Pons (tissue), 1 donor: ENCODE measurements at places on chromosomes 2 and 18.

DNA sequence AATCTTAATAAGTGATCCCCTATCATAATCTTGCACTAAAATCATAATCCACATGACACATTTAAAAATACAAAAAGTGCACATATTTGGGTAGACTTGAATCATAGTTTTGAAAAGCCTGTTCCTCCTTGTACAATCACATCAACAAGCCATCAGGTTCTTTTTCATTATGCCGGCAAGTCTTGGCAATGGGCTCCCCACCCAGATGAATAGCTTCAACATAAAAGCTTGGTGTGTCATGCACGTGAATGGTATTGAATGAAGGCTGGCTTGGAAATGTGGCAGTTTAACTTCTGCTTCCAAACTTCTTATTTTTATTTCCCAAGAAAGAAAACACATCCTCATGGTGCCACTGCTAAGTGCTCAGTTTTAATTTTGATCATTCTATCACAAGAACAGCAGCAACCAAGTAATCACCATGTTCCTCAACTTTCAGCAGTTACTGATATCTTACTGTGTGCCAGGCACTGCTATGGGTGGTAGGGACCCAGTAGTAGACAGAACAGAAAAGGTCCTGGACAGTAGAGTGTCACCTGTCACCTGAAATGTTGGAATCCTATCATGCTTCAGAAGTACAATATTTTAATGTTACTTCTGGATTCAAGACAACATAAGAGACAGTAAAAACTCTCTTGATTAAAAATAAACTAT is 89.9 kb downstream of the AP1S3 start:
- DNase-seq = no peak

- no peak for DNase-seq
Observed at GRCh38 chr2:10171006-10171800, 48.7 kb downstream of the RRM2 start.

DNA sequence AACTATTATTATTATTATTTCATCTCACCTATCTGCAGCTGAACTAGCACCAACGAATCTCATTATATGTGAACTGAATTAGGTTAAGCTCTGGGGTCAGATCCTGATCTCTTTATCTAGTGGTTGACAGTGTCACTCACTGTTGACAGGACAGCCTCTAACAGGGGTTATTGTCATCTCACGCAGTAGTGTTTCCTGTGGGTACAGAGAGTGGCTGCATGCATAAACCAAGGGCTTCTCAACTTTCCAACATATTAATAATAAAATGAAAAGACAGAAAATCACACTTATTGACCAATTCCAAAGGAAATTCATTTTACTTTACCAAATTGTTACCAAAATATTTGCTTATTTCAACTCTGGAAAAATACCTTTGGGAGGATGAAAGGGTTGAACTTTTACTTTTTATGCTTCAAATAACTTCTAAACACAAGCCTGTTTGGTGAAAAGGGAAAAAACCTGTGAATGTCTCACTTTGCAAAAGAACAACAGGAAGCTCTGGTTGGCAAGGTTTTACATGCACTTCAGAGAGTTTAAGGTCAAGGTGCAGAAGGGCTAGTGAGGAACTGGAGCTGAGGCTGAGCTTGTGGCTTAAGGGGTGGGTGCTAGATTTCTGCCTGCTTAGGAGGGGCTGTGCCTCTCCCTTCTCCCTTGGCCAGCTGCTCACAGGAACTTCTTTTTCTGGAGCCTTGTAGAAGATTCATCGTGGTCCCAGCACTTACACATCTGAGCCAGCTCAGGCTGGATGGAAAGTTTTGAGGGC is 72.6 kb downstream of the CTAGE1 start:
- DNase-seq = no peak

- no peak for DNase-seq
Observed at GRCh38 chr2:220775856-220776488, 796.1 kb downstream of the EPHA4 start.

- no peak for DNase-seq
Observed at GRCh38 chr2:152693033-152693432, 24.2 kb downstream of the PRPF40A start.

DNA sequence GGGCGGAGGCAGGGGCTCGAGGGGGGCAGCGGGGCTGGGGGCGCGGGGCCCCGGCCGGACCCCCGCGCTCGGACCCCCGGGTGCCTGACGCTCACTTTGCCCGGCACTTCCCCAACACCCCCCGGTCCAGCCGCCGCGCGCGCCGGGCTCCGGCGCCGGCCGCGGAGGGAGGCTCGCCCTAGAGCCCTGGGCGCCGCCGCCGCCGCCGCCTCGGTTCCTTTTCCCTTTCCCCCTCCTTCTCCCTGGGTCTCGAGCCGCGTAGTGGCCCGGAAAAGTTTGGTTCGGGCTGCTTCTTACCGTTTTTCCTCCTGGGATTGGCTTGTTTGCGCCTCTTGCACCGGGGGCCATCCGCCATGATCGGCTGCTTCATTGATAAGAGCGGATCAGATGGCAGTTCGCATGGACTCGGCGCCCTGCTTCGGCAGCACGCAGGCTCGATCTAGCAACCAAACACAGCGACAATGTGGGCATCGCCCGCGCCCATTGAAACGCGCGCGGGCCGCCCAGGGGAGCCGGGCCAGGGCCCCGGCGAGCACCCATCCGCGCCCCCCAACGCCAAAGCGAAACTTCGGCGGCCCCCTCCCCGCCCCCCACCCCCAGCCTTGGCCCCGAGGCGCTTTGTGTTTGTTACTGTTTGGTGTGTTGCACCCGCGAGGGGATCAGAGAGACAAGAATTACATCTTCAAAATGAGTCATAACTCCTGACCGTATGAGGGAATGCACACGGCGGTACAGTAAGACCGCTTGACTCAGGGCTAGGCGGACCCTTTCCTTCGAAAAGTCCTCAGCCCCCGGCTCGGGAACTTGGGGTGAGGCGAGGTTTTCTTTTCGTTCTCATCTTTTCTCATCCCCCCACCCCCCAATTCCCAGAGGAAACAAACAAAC is 2.7 kb downstream of the ZEB2 start:
- peak; percentile 53 for DNase-seq

GRCh38 chr18:76573325-76574025 is 78.4 kb upstream of the ZNF516 start:
- DNase-seq = no peak

GRCh38 chr2:70807102-70807827 is 13.1 kb downstream of the CLEC4F start:
- no peak for DNase-seq

DNA sequence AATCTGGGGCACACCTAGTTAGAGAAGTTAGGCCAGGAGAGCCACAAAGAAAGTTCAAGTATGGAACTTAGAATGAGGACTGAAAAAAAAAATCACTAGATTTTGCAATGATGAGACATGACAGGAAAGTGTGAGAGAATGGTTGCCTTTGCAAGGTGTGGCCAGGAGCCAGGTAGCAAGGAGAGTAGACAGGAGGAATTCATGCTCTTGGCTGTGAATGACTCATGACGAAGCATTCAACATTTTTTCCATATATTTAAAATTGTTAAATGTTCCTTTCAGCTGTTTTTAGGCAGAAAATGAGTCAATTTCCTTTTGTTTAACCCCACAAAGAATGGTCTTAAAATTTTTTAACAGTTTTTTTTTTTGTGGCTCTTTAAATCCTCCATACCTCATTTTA is 636.9 kb downstream of the PLCL1 start:
- no peak for DNase-seq

- DNase-seq = no peak
Observed at GRCh38 chr18:45227001-45227742, 388.1 kb upstream of the SLC14A2 start.

DNA sequence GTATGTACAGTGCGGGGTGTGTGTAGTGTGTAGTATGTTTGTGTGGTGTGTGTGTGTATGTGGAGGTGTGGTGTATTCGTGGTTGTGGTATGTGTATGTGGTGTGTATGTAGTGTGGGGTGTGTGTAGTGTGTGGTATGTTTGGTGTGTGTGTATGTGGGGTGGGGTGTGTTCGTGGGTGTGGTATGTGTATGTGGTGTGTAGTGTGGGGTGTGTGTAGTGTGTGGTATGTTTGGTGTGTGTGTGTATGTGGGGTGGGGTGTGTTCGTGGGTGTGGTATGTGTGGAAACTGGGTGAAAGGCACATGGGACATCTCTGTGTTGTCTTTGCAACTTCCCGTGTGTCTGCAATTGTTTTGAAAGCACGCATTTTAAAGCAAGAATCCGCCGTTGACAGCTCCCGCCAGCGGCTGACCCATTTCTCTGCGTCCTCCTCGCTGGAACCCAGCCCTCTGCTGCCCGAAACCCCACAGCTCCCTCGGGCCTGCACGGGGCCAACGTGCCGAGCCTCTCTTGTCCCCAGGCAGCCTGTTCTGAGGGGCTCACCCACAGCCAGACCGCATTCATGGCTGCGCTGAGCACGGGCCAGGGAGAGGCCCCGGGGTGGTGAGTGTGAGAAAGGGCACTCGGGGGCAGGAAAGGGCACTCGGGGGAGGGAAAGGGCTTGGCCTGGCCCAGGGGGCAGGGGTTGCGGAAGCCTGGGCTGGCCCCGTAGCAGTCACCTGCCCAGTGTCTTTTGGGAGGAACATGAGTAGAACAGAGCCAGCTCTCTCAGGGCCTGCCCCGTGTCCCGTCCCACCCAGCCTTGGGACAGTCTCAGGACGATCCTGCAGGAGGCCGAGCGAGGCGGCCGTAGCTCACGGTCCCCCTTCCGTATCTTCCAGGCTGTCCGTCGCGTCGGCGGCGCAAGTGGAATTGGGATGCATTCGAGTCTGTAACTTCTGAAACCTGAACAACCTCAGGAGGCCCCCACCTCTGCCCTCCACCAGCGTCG is 61.4 kb downstream of the TWIST2 start:
- no peak for DNase-seq

DNA sequence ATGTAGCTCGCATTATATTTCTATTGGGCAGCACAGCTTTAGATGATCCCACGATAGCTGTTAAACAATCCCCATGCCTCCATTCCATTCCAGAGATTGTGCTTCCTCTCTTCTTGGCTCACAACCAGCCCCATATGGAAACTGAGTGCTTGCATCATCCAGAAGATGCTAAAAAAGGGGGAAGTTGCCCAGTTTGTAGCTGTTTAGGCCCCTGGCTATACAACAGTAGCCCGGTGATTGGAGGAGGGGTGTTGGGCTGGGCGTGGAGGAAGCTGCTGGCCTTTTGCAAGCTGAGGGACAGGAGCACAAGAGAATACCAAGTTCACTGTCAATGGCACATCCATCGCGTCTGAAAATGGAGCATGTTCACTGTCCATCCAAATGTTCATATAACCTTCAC is 360.2 kb downstream of the ALK start:
- DNase-seq = no peak

DNA sequence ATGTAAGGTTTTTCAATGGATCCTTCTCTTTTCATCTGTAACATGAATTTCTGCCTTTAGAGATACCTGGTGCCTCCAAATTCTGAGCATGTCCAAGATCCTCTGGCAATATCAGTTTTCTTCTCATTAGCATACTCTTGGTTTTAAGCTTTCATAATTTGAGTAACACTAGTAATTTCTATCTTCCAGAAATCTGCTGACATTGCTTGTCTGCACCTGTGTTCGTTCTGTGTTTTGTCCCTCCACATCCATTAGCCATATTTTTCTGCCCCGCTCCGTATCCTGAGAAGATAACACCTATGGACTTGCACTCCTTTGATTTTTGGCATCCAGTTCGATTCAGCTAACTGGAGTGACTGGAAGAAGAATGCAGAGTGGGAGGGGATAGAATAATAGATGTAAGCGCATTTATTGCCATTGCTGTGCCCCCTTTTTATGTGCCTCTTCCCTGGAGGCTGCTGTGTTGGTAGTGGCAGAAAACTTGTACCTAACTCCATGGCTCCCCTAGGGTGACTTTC is 32.3 kb upstream of the ITSN2 start:
- DNase-seq = no peak

GRCh38 chr2:59182249-59182648 is 941.1 kb upstream of the FANCL start:
- peak; percentile 39 for DNase-seq

GRCh38 chr18:10349561-10349960 is 104.9 kb upstream of the APCDD1 start:
- DNase-seq = no peak

DNA sequence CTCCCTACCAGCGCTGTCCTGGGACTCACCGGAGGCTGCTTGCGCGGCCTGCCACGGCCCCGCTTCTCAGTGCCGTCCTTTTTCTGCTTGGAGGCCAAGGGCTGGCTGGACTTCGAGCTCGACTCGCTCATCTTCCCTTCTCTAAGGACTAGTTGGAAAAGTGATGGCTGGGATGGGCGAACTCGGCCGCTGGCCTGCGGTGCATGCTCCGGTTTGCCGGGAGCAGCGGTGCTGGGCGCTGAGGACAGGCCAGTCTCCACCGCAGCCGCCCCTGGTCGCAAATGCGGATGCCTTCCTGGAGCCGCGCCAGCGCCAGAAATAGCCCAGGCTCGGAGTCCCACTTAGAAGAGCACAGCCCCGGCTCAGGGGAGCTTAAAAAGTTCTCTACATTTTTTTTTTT is 3.1 kb downstream of the C2orf81 start:
- no peak for DNase-seq

- no peak for DNase-seq
Observed at GRCh38 chr2:75194184-75194868, 5.0 kb downstream of the TACR1 start.

DNA sequence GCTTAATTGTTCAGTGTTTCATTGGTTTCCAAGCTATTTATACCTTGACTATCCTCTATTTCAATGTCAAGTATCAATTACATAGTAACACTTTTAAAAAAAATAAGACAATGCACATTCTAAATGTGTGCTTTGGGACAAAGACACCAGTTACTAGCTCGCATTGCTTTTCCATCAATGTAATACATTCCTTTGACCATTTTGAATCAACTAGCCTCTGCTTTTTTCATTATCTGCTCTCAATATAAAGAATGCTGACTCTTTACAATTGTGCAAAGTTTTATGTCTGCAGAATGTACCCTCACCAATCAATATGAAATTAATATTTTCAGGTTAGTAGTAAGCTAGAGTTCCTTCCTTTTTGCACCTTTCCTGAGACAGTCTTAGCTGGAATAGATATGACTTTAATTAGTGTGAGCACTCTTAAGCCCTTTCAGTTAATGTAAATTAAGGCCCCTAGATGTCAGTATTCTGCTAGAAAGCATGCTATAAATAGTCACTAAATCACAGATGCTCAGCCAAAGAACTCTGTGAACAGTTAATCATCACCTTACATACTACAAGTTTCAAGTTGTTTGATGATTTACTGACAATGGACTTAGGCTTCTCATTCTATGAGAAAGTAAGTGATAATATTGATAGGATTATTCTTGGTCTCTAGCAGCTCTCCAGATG is 413.6 kb downstream of the PTH2R start:
- DNase-seq = peak; percentile 37

- no peak for DNase-seq
Observed at GRCh38 chr2:26033270-26033817, 540 bp upstream of the RAB10 start.

- DNase-seq = no peak
Observed at GRCh38 chr2:23694058-23695045, 232.6 kb downstream of the ATAD2B start.

GRCh38 chr2:43102366-43103092 is 123.9 kb downstream of the ZFP36L2 start:
- no peak for DNase-seq

DNA sequence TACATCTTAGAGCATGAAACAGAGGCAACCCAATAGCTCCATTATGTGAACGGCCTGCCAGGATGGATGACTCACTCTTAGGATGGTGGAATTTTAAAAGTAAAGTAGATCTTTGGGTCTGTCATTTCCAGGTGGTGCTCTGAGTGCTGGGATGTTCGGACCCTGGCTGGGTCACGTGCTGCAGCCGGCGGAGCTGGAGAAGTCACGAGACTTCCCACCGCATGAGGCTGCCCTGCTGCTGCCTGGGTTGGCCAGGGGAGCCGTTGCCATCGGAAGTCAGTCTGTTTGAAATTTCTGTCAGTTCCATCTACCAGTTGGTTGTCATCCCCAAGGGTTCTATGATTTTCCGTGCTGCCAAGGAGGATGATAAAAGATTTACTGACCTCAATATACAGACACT is 93.3 kb upstream of the ALKAL2 start:
- no peak for DNase-seq

- DNase-seq = no peak
Observed at GRCh38 chr18:26227051-26227670, 916 bp downstream of the TAF4B start.
